Activated CD4-positive, alpha-beta memory T cell treated with anti-CD3 and anti-CD28 coated beads, Interleukin-2, amount 10 ng/mL, durations not matched to agents 7 days and 5 days (primary cell): ENCODE measurements at places on chromosomes 12 and 14. TPM values are rescaled to one million over a fixed set of nuclear protein-coding genes. Genes with fewer than 3 reads are reported as not detected.

GRCh38 chr14:89458713-89459420 is 41.8 kb upstream of the FOXN3 start:
- no peak for DNase-seq

- no peak for DNase-seq
Measured at GRCh38 chr12:21695986-21696385, 38.3 kb upstream of the LDHB start.

The DENND5B gene
- 0.35 TPM for total RNA-seq

DNA sequence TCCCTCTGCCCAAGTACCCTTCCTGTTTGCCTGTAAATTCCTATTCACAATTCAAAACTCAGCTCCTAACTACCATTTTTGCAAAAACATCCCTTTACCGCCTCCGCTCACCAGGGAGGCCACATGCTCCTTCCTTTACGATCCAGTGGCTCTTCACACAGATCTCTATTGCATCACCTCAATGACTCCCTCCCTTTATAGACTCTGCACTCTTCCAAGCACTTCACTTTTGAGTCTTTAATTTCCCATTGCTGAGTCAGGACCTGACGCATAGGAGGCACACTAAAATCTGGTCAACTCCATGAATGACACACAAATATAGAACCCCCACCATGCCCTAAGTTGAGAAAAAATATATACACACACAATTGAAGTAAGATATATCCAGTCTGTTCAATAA is 45.9 kb downstream of the PPP1R13B start:
- no peak for DNase-seq

GRCh38 chr12:83349907-83350611 is 663.4 kb downstream of the TMTC2 start:
- DNase-seq: no peak

DNA sequence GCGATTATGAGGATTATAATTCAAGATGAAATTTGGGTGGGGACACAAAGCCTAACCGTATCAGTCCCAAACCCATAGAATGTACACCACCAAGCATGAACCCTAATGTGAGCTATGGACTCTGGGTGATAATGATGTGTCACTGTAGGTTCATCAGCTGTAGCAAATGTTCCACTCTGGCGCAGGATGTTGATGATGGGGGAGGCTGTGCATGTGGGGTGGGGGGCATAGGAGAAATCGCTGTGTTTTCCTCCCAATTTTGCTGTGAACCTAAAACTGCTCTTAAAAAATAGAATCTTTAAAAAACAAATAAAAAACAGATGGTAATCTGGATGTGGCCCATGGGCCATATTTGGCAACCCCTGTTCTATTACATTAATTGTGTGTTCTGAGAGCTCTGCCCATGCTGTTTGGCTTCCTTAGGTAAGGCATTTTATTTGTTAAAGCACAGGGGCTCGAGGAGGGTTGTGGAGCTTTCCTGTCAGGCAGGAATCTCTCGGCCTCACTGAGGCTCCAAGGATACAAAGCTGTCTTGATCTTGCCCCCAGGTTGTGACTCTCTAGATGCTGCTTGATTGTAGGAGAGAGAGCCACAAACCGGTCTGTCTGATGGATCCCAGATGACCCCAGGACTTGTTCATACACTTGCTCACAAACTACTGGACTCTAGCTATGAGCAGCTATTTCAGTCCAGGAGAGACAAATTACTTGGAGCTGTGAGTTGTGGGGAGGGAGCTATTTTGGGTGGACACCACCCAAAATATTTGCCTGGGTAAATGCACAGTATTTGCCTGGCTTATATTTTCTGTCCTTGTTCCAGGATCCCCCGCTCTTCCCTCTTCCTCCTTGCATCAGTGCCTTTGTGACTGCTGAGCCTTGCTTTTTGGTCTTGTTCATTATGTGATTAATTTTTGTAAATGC is 340.2 kb downstream of the MED13L start:
- no peak for DNase-seq
